Cerebellar cortex (tissue), 1 donor: ENCODE measurements at places on chromosomes 16 and 17.

DNA sequence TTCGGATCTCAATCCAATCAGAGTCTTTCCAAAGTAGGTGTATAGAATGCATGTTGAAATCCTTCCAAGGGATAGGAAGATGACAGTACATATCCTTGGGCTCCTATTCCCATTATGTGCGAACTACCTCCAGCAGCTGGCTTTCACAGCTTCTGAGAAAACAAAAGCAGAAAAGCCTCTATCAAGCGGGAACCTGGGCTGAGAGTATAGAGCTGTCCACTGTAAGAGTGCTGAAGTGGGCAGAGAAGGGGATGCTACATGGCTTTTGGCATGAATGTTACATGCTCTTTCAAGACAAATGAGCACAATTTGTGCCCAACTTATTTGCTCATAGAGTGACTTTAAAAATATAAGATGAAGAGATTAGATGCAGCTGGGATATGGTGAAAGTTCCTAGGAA, 993.5 kb downstream of the CDH8 start:
- no peak for DNase-seq

GRCh38 chr16:48318630-48319029, 66.6 kb downstream of the SIAH1 start:
- DNase-seq: no peak

DNA sequence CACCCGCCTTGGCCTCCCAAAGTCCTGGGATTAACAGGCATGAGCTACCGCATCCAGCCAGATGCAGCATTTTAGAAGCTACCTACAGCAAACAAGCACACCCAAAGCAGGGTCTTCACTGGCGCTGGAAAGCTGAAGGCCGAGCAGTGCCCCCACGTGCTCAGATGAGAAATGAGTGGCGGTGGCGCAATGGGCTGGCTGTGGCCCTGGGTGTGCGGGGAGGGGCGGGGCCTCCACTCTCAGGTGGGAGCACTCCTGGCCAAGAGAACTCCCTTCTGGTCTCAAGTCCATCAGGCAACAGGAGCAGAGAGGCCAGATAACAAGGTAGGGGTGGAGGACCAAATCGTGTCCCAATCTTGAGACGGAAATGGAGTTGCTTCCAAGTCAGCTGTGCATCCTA, 12.1 kb downstream of the TMEM11 start:
- DNase-seq: no peak

GRCh38 chr16:50609471-50609870, 61.3 kb downstream of the NKD1 start:
- no peak for DNase-seq

GRCh38 chr17:21190078-21190477, 23.9 kb downstream of the TMEM11 start:
- no peak for DNase-seq

GRCh38 chr16:4071686-4072561, 44.3 kb downstream of the ADCY9 start:
- DNase-seq: no peak

GRCh38 chr16:56312028-56312300, 113.4 kb downstream of the AMFR start:
- no peak for DNase-seq

DNA sequence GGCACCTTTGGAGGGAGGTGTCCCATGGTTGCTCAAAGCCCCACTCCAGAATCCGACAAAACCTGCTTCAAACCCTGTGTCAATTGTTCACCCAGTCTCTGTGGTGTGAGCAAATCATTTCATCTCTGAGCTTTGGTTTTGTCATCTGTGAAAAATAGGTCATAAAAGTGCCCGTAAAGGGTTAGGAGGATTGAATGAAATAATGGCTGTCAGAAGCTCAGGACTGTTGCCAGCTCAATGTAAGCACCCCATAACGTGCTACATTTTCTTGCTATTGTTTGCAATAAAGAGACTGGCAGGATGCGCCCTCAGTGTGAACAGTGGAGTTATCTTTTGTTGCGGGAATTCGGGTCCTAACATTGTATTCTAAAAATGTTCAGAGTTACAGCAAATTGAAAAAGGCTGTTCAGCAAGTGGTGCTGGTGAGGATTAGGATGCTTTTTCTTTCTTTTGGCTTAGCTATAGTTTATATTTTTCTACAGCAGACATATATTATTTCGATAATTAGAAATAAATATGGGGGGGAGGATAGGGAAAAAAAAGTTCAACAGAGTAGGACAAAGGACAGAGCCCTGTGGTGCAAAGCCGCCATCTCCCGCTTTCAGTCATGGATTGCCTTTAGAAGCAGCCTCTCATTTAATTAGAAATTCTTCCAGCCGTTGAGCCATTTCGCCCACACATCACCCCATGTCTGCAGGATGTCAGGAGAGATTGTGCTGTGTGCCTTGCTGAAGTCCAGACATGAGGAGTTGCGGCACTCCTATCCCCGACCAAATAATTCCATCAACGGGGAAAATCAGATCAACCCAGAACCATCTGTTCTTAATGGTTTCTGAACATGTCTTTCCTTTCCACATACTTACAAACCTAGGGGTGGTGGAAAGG, 20.9 kb upstream of the PYY start:
- no peak for DNase-seq

DNA sequence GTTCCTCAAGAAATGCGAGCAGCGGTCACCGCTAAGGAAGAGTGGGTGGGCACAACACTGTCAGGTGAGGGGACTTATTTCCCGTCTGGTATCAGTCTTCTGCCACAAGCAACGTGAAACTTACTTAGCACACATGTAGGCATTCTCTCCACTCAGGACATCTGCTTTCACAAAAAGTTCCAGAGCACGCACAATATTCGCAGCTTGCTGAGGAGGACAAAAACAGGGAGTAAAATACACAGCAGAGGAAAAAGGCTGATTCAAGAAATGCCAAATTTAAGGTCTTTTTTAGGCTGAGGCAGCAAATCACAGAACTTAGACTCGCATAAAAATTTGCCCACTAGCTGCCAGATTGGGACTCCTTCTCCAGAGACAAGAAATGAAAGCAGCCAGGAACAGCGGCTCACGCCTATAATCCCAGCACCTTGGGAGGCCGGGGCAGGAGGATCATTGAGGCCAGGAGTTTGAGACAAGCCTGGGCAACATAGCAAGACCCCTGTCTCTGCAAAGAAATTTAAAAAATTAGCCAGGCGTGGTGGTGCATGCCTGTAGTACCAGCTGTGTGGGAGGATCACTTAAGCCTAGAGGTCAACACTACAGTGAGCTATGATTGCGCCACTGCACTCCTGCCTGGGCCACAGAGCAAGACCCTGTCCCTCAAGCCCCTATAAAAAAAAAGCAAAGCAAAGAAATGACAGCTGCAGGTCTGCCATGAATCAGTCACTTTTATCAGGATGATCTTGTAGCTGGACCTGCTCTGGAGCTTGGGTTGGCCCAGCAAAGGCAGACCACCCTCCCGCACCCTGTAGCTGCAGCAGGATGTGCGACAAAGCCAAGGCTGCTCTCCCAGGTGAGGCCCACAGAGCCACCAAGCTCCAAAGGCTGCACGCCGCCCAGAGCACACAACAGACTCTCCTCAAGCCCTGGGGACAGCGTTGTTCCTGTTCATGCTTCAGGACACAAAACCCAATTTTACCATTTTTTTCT, 20.5 kb downstream of the USP36 start:
- no peak for DNase-seq

GRCh38 chr16:66689282-66689681, 7.3 kb downstream of the CMTM4 start:
- DNase-seq: no peak

- DNase-seq: no peak
These were observed 32.7 kb downstream of the VPS53 start for GRCh38 chr17:681738-682529.

GRCh38 chr17:39404542-39405378, 3.3 kb upstream of the FBXL20 start:
- no peak for DNase-seq

DNA sequence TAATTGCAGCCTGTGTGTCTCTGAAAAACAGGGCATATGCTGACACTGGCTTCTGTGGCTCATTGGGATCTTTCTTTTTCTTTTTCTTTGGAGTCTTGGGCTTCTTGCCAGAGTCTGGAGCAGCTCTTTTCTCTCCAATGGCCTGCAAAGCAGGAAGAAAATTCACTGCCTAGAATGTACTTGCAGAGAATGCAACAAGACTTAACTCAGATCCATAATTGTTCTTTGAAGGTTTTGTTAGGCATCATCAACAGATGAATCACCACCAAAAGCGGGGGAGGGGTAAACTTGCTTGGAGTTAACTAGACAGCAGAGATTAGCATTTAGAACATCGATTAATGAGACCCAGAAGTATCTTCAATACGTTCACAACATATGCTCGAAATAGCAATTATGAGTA, 100.9 kb downstream of the TOX3 start:
- no peak for DNase-seq

GRCh38 chr17:77742579-77742978, 215.9 kb upstream of the TNRC6C start:
- no peak for DNase-seq

GRCh38 chr16:55308973-55309372, 15.0 kb upstream of the IRX6 start:
- no peak for DNase-seq

DNA sequence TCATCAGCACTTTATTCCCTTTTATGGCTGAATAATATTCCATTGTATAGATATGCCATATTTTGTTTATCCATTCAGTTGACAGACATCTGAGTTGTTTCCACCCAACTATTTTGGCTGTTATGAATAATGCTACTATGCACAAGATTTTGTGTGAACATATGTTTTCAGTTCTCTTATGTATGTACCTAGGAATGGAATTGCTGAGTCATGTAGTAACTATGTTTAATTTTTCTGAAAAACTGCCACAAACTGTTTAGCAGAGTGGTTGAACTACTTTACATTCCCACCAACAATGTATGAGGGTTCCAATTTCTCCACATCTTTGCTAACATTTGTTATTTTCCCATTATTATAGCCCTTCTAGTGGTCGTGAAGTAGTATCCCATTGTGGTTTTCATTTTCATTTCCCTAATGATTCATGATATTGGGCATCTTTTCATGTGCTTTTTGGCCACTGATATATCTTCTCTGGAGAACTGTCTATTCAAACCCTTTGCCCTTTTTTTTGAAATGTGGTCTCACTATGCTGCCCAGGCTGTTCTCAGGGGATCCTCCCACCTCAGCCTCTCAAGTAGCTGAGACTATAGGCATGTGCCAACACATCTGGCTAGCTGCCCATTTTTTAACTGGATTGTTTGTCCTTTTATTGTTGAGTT, 26.3 kb downstream of the SMURF2 start:
- no peak for DNase-seq

DNA sequence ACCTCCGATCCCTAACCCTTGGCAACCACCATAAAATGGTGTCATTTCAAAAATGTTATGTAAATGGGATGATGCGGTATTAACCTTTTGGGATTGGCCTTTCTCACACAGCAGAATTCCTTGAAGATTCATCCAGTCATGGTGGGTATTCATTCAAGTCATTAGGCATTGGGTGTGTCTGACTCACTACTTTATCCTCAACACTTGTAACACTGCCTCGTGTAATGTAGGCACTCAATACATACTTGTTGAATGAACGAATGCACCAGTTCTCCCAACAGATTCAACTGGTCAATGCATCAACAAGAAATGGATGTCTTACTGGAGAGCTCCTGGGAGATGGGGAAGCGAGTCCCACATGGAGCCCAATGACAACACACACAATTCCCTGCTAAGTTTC, 21.8 kb upstream of the GAN start:
- DNase-seq: no peak

DNA sequence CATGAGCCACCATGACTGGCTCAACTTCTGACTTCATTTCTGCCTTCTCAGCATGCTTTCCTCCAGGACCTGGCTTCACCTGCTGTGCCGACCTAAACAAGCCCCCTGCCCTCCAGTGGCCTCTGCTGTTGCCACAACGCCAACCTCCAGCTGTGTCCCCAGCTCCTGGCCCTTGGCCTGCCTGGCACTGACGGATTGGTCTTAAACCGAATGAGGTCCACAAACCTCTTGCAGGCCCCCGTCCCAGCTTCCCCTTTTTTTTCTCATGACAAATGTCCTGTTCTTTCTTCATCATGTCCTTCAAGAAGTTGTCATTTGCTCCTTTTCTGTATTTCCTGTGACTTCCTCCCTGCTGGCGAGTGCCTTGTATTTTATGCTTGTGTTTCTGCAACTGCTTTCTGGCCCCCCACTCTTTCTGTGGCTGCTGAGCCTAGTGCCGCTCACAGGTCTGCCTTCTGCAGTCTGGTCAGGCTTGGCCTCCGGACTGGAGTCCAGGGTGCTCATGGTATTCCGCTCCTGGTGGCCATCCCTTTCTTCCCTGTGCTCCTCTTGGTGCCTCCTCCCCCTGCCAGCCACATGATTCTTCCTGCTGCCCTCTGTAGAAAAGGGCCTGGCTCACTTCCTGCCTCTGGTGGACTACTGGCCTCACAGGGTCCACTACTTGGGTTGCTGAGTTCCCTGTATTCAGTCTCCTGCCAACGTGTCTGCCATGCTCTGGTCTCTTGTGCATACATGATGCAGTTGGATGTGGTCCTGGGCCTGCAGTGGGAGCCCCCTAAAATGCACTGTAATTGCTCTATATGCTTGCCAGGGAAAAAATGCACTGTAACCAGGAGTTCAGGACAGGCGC, 2.9 kb downstream of the ATP6V0C start:
- no peak for DNase-seq

- DNase-seq: no peak
These were observed 589 bp downstream of the NMT1 start for GRCh38 chr17:45061606-45062205.

- DNase-seq: no peak
These were observed 105.9 kb upstream of the FAM20A start for GRCh38 chr17:68707031-68707430.
